Glutamatergic neuron (in vitro differentiated cells): ENCODE measurements at places on chromosomes 7 and 10.
A peak's percentile ranks its signal among the peaks of the same experiment; 100 is the strongest.

DNA sequence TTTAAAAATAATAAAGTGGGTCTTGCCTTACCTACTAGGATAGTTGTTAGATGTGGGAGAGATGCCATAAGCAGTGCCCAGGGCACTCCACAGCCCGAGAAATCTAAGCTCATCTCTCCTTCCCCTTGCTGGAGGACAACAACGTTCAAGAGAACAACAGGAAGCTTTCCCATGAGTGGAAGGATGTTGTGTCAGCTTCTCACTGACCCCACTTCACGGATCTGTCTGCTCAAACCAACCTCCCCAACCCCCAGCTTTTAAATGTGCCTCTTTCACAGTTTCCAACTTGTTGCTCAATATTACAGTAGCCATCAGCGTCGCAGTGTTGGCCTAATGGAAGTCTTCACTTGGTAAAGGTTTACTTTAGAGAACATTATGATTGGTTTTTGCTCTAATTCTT, 72.1 kb downstream of the PTPRE start:
- no peak for DNase-seq

DNA sequence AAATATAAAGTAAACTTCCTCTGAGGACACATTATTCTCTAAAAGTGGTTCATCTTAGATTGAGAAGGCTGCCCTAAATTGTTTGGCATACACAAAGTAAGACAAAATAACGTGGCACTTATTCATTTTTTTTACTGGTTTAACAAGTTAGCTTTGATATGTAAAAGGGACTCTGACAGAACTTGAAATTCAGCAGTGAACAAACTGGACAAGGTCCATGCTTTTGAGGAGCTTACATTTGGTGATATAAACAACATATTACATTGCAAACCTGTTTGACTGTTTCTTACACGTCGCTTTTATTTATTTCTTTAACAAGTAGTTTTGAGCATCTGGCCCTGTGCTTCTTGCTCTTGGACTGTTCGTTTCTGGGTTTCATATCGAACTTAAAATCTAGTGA, 253.1 kb upstream of the POM121L12 start:
- DNase-seq: no peak

GRCh38 chr10:92124020-92124419, 166.9 kb downstream of the CPEB3 start:
- DNase-seq: no peak

DNA sequence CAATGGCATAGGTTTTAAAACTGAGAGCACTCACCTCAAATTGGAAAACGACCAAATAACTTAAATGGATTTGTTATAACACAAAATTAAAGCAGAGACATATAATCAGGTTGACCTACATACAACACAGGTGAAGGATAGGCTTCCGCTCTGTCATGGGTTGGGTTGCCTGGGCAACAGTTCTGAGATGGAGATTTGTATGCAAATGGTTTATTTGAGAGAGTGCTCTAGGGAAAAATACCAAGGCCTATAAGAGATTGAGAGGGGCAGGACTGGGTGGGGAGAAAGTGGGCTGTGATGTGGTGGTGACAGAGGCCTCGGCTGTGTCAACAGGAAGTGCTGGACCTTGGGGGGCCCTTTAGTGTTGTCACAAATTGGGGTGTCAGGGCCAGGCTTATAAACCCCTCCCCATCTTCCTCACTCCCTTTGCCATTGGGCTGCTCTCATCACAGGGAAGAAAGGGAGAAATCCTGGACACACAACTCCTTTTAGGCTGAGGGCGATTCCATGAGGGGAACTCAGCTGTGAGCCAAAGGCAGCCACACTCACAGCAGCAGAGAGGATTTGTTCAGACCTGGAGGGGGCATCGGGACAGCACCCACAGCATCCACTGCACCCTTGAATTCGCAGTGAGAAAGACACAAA, 105.4 kb upstream of the LYZL1 start:
- DNase-seq: no peak

DNA sequence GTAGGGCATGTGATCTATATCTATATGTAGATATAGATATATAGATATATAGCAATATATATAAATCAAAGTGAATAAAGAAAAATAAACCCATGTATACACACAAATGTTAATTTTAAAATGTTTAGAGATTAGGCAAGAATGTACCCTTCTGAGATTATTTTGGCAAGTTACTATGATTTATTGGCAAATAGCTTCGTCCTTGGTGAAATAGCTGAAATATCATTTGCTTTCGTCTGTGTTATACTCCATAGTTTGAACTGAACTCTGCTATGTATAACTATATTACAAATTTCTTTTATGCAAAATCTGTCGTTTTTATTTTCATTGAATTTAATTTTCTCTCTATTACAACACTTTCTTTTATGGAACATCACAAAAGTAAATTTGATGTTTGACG, 57.5 kb downstream of the CPED1 start:
- no peak for DNase-seq

GRCh38 chr10:8221451-8221850, 167.0 kb downstream of the GATA3 start:
- DNase-seq: no peak

- DNase-seq: no peak
Measured at GRCh38 chr10:123257904-123258456, 103.8 kb downstream of the BUB3 start.

DNA sequence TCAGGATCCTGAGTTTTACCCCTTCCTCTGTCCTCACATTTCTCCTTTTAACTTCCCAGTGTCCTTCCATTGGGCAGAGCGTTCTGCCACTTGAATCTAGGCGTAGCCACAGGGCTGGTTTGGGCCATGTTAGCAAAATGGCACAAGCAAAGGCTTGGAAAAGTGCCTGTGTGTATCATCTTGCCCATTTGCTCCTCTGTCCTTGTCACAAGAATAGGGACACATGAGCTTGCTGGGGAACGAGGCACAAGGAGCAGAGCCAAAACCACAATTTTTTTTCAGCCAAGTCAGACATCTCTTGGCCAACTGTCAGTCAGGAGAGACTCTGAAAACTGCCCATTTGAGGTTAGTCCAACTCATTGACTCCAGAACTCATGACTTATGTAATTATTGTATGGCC, 285.2 kb downstream of the ZNF248 start:
- DNase-seq: no peak

DNA sequence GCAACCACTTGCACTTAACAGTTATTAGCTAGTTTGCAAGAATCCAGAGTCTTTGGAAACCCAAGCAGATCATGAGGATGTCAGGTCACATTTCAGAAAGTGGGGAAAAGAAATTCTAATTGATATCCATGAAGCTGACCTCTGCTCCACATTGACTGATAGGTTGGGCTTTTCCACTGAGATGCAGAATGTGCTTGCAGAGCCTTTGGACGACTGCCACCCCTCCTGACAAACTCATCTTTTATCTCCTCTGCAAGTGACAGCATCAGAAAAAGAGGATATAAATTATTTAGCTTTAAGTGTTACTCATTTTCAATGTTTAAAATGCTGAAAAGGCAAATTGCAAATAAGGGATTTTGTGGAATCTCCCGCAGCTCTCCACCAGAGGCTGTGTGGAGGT, 75.3 kb downstream of the C10orf90 start:
- no peak for DNase-seq

- peak; percentile 26 for DNase-seq
Measured at GRCh38 chr7:75905785-75906604, 9.0 kb upstream of the POR start.

- DNase-seq: no peak
Measured at GRCh38 chr7:73742338-73742752, 3.7 kb upstream of the ABHD11 start.

DNA sequence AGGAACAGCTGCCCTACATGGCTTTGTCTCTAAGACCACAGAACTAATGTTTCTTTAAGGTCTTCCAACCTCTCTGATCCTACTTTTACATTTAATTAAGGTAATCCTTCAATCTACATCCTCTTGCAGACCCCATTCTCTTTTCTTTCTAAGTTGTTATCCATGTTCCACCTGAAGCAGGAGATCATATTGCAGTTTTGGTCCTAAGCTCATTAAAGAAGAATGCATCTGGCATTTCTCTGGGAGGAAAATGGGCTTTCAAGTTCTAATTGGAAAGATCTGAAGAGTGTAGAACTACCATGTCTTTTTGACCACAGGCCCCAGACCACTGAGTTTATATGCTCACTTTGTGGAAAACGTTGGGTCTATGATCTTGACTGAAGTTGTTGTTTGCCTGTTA, 111.2 kb downstream of the SEM1 start:
- no peak for DNase-seq

DNA sequence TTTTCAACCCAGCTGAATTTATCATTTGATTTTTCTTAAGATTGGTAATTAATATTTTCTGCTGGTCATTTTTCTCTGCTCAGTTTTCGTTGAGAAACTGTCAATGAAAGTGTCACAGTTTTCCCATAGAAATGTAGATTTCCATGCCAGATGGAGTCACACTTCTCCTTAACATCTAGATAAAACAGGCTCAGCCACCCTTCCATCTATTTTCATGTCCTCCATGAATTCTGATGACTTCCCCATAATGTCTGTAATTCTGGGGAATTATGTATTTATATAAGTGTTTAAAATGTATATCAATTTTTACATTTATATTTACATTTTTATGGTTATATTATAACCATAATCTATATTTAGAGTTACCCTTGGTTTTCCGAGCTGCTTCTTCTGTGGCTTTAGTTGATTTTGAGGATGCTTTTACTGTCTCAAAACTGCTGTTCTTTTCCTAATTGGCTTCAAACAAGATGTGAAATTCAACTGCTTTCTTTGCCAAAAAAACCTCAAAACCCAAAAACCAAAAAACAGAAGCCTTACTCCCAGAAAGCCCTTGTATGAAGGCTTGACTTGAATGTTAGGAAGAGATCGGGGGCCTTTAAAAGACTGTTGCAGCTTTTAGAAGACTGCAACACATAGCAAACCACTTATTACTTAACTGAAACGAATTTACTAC, 95.4 kb upstream of the CDCA7L start:
- no peak for DNase-seq

- no peak for DNase-seq
Measured at GRCh38 chr10:128064108-128064969, 61.9 kb downstream of the MKI67 start.

DNA sequence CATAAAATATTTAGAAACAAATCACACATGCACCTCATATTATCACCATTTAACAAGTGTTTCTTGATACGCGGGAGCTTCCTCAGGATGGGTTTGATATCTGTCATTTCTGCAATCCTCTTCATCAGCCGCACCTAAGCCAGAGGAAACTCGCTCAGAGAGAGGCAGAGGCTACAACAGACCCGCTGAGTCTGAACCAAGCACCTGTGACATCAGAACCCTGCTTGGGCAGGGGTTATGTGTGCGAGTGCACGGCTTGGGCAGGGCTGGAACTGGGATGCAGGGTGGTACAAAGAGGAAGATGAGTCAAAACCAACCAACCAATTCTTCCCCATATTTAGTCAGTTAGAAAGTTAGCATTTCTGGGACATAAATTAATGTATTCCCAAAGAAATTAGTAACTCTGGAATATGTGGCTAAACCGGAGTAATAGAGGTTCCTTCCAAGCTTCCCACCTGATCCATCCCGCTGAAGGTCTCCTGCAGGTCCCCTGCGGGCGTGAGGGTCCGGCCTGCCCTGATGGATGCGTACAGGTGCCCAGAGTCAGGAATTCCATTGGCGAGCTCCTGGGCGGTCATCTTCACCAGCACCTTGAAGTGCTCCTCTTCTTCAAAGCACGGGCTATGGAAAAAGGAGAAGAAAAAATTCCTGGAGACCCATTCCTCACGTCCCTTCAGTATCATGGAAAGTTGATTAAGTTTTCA, 25.3 kb downstream of the PITRM1 start:
- no peak for DNase-seq

- DNase-seq: no peak
Measured at GRCh38 chr10:60413306-60414012, 23.8 kb upstream of the ANK3 start.

GRCh38 chr7:30583181-30583580, 11.5 kb upstream of the GARS1 start:
- DNase-seq: no peak

DNA sequence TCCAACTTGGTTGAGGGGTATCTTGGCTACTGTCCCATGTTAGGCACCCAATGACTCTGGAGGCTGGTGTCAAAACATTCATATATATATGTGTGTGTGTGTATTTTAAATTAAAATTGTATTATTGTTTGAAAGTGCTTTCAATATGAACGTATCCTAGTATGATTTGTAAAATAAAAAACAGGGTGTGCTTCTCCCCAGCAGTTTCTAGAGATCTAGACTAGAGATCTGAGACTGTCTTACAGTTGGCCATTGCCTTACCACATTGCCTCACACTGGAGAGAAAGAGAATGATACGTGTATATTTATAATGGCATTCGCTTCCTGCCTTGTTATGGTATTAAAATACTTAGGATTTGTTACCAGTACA, 1.2 kb downstream of the BAG3 start:
- no peak for DNase-seq

GRCh38 chr7:38905056-38905759, 3.8 kb downstream of the VPS41 start:
- no peak for DNase-seq

DNA sequence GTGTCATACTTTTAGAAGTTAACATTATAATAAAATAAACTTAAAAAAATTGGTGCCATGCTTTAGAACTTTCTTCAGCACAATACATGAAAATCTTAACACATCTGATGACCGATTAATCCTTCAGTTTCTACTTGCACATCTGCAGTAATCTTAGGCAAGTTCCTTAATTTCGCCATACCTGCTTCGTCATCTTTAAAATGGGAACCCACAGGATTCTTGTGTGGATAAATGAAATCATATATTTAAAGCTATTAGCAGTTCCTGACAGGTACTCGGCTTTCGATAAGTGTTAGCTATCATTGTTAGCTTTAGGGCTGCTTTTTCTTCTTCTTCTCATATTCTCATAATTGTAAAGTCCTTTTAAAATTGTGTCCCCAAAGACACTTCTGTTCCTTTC, 907 bp upstream of the VPS50 start:
- DNase-seq: no peak

GRCh38 chr7:133854739-133855138, 272.4 kb upstream of the LRGUK start:
- no peak for DNase-seq

- no peak for DNase-seq
Measured at GRCh38 chr10:117248750-117249465, 8.0 kb downstream of the SLC18A2 start.

GRCh38 chr10:50561816-50562215, 61.9 kb downstream of the SGMS1 start:
- no peak for DNase-seq
